ENCODE measurements at places on chromosomes 16 and 17. TPM values are rescaled to one million over a fixed set of nuclear protein-coding genes. Genes with fewer than 3 reads are reported as not detected.

CCDC154 gene
- 2.0 TPM for total RNA-seq

CCL8 gene
- total RNA-seq: not detected

KRTAP2-1 gene
- not detected for total RNA-seq

ARHGDIA gene
- total RNA-seq: 693 TPM

SLC4A1 gene
- total RNA-seq: not detected

ESRP2 gene
- not detected for total RNA-seq

NCOR1 gene
- 166 TPM for total RNA-seq

SYCE1L gene
- total RNA-seq: 3.8 TPM

GID4 gene
- total RNA-seq: 8.7 TPM

MYL4 gene
- not detected for total RNA-seq

OR2C1 gene
- not detected for total RNA-seq

ZFHX3 gene
- 1.9 TPM for total RNA-seq

USP6 gene
- total RNA-seq: 0.07 TPM

KRTAP17-1 gene
- not detected for total RNA-seq

IST1 gene
- total RNA-seq: 206 TPM

SPG7 gene
- 110 TPM for total RNA-seq

UMOD gene
- total RNA-seq: not detected

MSL1 gene
- 91.4 TPM for total RNA-seq

FAM171A2 gene
- total RNA-seq: not detected
